ENCODE measurements at places on chromosomes 2 and 18.

GRCh38 chr18:34153711-34154110 is 71.0 kb downstream of the NOL4 start:
- no peak for DNase-seq

DNA sequence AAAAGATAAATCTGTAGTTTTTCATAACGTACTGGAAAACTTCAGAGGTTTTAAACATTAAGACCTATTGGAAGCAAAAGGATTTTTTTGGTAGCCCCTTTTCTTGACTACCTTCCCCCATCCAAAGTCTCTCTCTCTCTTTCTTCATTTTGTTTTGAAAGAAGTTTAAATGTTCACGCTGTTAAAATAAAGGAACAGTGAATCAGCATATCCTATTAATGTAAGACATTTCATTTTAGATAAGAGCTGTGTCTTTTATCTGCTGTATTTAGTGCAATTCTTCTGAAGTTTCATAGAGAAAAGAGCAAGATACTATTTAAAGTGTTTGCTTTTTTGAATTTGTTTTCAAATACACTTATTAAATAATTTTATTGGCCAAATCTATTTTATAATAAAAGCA is 205.5 kb upstream of the POU3F3 start:
- DNase-seq, result no peak

DNA sequence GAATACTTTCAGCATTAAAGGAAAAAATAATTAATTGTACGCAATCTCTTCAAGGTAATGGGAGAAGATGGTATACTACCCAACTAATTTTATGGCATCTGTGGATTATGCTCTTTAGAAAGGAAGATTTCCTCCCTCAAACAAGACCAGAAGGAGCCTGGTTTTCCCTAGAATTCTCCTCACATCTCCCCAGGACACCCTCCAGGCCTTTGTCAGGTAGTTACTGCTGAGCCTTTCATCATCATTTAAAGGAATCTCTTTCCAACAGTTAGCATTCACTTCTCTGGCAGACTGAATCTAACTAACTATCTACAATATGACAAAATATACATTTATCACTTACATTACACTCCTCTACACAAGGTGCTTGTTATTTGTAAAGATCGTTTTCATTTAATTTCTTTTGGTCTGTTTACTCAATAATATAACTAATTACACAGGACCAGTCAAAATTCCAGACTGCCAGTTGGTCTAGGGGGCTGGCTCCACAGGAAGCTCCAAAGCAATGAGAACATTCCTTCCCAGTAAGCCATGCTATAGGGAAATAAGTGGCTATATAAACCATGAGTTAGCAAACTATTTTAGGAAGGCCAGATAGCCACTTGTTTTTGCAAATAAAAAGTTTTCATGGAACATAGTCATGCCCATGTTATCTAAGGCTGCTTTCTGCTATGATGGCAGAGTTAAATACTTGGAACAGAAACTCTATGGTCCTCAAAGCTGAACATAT is 19.1 kb downstream of the ZNF24 start:
- no peak for DNase-seq

- no peak for DNase-seq
Observed at GRCh38 chr2:30732876-30733275, 74.4 kb downstream of the CAPN13 start.

DNA sequence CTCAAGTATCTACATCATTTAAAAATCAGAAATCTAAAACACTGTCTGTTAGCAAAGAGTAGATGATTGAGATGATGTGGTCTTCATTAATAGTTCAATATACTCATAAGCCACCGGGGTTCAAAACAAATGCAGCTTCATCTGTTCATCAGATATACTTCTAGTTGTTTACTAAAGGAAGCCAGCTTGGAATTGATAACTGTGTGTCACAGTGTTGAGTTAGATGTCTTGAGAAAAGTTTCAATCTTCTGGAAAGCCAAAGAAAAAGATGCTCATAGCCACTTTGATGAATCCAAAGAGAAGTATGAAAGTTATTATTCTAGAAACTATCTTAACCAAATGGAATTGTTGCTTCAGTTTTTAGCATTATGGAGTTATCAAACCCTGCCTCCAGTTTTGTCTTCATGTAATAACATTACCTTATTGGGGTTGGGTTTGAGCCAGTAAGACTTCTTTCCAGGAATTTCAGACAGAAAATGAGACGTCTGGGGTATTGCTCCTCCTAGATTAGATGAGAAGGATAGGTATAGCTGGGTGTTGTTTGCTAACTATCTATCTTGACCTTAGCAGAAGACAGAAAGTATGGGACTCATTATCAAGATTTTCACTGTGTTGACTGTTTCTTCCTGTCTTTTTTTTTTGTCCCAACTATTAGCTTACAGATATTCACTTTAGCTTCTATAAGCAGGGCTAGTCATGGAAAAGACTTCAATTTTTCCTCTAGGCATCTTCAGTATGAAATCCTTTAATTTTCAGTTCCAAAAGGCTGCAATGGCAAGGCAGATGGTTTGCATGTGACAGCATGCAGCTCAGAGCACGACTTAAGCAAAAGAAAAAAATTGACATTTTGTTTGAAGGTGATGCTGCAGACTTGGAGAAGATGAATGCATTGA is 66.5 kb downstream of the LNPK start:
- no peak for DNase-seq

DNA sequence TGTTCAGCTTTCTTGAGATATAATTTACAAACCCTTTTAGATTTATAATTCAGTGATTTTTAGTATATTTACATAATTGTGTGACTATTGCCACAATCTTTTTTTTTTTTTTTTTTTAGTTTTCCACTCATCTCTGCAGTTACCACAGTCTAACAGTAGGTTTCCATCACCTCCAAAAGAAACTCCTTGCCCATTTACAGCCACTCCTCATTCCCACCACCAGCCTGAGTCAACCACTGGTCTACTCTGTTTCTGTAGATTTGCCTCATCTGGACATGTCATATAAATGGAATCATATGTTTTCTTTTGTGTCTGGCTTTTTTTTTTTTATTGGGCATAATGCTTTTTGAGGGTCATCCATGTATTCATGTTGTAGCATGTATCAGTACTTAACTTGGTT is 16.1 kb downstream of the MTX2 start:
- DNase-seq, result no peak

DNA sequence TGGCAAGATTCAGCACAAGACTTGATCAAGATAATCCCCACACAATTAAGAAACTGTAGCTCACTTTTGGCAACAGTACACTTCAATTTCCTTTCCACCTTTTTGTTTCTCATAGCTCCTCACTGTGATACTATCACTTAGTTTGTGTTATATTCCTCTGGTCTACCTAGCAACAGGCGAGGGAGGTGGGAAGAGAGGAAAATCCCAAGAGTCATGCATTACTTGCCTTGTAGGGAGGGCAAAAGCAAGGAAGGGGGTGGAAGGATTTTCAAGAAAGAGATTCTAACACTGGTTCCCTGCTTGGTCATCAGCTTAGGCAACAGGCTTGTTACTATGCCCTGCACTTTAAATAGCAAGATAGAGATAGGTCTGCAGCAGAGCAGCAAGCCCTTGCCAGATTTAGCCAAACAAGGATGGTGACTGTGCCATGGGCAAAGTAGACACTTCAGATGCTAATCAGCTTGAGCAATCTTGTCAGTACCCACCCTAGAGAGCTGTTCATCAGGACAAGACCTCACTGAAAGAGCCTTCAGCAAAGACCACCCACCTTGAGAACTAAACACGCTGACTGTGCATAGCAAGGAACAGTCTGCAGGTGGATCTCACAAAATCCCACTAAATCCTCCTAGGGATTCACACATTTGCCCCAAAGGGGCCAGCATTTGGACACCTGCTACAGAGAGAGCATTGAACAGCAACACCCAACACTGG is 134.6 kb downstream of the MBD2 start:
- no peak for DNase-seq

GRCh38 chr2:198546122-198546521 is 741.7 kb downstream of the PLCL1 start:
- peak; percentile 70 for DNase-seq

DNA sequence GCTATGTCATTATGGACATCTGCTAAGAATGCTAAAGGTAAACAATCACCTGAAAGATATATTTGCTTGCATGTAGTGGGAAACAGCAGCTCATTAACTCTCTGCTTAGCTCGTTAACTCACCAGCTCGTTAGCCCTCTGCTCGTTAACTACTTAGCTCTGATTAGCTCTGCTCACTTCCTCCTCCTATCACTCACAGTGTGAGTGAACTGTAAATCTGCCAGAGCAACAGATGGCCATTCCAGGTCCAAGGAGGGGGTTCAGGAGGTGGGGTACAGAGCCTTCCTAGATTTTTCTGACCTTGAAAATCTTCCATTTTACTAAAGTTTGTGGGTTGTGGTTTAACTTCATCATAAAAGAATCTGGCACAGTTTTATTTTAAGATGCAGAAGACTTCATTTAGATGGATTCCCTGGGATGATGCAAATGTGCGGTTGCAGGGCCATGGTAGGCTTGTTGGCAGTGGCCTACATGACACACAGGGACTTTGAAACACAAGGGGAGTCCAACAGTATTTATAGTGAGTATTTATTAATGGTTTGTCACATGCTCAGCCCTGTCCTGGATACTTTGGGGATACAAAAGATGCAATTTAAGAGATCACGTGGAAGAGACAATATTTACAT is 1633.7 kb upstream of the CELF4 start:
- no peak for DNase-seq

DNA sequence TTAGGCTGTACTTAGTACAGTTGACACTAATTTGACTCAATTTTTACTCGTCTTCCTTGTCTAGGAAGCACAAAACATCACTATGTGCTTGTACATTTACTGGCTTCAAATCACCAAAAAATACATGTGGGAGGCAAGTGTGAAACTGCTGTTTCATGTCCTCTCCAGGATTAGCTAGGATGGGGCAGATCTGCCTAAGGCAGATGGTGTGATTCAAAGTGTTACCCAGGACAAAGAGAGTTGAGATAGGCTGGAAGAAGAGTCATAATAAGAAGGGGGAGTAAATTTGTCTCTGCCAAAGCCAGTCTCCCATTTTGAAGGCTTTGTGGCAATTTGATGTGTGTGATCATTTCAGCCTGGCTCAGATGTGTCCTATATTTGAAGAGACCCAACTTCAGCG is 821.6 kb upstream of the ZEB2 start:
- DNase-seq, result no peak

DNA sequence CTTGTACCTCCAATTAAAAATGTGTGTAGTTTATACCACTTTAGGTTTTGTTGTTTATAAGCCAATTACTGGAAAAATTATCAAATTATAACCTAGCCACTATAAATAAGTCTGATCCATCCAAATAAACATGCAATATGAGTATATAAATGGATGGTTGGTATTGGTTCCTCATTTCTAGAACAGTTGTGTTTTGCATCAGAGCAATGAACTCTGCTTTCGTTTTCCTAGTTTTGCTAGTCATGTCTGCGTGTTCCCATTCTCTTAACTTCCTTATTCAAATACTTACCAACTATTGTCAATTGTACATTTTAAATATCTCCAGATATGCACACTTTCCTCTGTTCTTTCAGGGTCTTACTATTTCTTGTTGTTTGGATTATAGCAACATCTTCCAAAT is 641.7 kb downstream of the NR4A2 start:
- peak; percentile 70 for DNase-seq

DNA sequence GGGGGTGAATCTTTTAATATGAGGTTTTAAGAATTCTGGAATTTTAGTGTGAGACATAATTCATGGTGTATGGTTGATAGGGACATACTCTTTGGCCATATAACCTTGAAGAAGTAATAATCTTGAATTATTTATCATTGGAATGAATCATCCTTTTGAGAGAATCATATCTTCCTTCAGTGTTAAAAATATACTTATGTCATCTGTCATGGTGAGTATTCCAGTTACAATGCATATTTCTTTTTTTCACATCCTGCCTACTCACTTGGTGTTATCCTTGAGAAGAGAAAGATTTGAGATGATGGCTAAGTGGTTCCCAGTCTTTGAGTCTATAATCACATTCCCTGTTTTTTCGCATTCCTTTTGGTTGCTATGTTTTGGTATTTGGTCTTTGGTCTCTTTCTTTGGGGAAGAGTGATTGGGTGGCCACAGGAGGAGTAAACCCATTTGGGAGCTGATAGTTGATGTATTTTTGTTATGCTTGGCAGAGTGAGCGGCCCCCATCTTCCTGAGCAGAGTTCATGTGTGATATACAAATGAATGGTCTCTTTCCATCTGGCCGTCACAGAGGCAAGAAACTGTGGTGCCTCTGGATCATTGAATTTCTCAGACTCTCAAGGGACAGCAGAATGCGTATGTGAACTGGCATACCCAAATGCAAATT is 21.6 kb downstream of the ASAP2 start:
- DNase-seq, result no peak

DNA sequence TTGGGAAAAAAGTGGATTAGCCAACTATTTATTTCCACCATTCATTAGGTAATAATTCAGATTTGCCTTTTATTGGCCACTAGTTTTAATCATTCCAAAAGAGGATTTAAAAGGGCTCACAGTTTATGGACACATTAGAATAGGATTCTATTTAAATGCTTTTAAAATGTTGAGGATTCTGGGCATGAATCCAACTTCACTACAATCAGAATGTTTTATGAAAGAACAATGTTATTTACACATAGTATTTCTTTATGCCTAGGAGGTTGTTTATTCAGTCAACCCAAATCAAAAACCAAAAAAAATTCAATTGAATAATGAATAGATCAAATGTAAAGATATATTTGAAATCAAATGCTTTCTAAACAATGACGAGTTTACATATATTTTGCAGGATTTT is 232.2 kb downstream of the GULP1 start:
- DNase-seq, result no peak

DNA sequence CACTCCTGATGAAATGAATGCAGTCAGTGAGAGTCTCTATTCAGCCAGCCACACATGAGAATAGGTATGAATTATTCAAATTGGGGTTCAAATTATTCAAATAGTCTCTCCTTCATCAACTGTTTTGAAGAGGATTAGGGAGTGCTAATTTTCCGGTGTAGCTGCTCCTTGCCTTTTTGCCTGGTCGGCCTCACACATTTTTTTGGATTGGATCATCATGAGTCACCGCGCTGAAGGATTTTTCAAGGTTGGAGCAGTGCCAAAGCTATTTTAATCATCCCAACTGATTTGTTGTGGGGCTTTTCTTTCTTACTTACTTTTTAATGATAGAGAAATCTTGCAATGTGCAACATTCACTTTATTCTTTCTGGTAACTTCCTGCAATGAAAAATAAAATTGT is 2.4 kb upstream of the DTNA start:
- peak; percentile 62 for DNase-seq

GRCh38 chr2:76849086-76849485 is 673.1 kb downstream of the LRRTM4 start:
- no peak for DNase-seq

GRCh38 chr18:69897397-69898108 is 50.1 kb downstream of the CD226 start:
- no peak for DNase-seq
